ENCODE measurements at places on chromosomes 4 and X. TPM values are rescaled to one million over a fixed set of nuclear protein-coding genes. Genes with fewer than 3 reads are reported as not detected.

DNA sequence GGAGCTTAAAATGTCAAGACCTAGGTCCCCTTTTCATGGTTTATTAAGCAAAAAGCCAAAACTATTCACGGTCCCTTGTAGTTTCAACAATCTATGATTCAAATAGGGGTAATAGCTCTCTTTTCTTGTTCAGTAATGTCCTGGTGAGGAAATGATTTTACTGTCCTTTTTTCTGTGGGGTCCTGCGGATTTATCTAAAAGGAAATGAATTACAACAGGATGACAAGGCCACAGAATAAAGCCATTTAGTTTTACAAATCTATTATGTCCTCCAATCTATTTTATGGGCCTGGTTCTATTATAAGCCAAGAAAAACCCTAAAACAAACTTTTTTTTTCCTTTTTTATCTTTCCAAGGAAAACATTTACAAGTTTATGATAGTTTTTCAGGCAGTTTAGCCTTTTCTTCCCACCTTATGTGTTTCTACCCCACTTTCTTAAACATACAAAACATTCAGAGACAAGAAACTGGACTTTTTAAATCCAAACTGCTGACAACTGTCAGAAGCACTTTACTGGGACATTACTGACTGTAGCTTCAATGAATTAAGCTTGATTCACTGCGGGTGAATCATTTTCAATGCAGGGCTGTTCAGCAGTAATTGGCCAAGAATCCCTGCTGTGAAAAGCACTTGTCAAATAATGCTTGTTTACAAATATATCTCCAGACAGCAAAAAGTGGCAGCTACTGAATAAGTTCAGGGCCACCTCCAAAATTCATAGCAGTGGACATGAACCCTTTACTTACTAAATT, 4.3 kb downstream of the EPHA5 start:
- H3K36me3 ChIP-seq: no peaks in the 10 kb centered on the region
- H3K27me3 ChIP-seq: no peaks in the 10 kb centered on the region
- no peak overlapping the region for H3K4me3 ChIP-seq
- no peak for DNase-seq
- H3K27ac ChIP-seq: no peak overlapping the region

DNA sequence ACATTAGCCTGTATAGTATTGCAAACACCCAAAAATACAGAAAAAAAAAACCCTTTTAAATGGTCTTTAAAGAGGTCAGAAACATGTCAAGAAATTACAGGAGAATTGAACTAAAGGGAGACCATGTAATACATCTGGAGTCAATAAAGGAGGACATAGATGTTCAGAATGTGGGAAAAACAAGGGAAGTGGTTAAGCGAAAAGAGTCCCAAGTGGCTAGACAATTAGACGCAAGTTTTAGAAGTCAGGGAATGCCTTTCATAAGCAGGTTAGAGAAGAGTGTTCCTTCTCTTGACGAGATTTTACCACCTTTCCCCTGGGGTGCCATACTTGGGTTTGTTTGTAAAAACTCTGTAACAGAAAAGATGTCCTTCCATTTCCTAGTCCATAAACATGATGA, 7.8 kb downstream of the LNX1 start:
- H3K4me1 ChIP-seq: no peaks in the 10 kb centered on the region
- no peak for DNase-seq
- H3K27me3 ChIP-seq: no peaks in the 10 kb centered on the region
- H3K27ac ChIP-seq: no peak overlapping the region
- no peaks in the 10 kb centered on the region for H3K36me3 ChIP-seq
- no peak overlapping the region for H3K4me3 ChIP-seq

GRCh38 chrX:39426101-39426500, 624.8 kb downstream of the MID1IP1 start:
- DNase-seq: no peak
- H3K4me3 ChIP-seq: no peak overlapping the region
- H3K27me3 ChIP-seq: no peaks in the 10 kb centered on the region
- H3K27ac ChIP-seq: no peak overlapping the region
- H3K4me1 ChIP-seq: no peaks in the 10 kb centered on the region

DNA sequence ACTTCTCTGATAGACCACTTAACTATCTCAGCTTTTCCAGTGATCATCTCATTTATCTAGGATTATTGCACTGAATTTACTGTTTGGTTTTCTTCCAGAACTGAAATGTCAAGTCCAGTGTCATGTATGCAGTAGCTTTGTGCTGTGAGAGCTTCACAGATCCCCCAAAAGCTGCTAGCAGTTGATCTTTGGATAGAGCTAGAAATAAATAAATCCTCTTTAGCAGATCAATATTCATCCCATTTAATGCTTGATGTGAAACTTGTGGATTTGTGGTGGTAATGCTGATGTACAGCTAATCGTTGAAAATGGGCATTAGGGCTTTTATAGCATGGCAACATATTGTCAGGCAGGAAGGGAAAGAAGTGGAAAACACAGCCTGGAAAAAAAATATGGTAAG, 509.6 kb upstream of the FAM241A start:
- H3K4me1 ChIP-seq: no peaks in the 10 kb centered on the region
- H3K27me3 ChIP-seq: no peaks in the 10 kb centered on the region
- H3K4me3 ChIP-seq: no peak overlapping the region
- DNase-seq: no peak

- H3K27me3 ChIP-seq: no peaks in the 10 kb centered on the region
- H3K36me3 ChIP-seq: no peaks in the 10 kb centered on the region
- no peak overlapping the region for H3K27ac ChIP-seq
- H3K4me1 ChIP-seq: peaks cover 28% of the 10 kb centered on the region
- DNase-seq: no peak
- H3K4me3 ChIP-seq: no peak overlapping the region
Observed at GRCh38 chr4:41185614-41186592, 28.4 kb downstream of the APBB2 start.

DNA sequence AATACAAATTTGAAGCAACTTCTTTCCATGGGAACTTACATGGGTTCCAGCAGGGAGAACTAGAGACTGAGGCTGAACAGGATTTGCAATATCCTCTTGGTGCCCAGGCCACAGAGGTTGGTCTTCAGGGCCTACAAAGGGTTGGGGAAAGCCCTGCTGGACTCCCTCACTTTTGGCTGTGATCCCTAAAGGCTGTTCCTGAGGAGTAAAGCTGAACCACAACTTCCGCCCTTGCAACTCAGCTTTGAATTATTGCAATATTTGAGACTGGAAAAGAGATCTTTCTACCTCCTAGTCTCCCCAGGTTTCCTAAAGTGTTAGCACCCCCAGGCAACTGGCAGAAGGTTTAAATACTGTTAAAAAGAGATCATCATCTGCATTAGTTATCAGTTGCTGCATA, 26.9 kb downstream of the DCHS2 start:
- no peak overlapping the region for H3K4me3 ChIP-seq
- no peak for DNase-seq
- H3K4me1 ChIP-seq: no peaks in the 10 kb centered on the region
- no peak overlapping the region for H3K27ac ChIP-seq
- H3K27me3 ChIP-seq: no peaks in the 10 kb centered on the region

DNA sequence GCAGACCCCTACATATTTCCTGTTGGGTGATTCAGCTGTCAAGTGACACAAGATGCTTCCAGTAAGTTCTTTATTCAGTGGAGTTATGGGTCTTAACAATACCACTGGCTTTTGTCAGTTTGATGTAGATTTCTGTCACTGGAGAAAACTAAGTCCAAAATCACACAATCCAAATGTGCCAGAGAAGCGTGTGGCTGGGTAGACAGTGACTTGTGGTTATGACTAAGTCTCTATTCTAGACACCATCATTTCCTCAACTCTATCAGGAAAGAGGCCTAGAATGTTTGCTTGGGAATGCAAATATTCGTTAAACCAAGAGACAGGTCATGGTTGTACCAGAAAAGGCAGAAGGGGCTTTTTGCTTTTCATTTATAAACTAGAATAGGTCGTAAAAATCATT, 54.4 kb upstream of the HS3ST1 start:
- no peaks in the 10 kb centered on the region for H3K36me3 ChIP-seq
- H3K27me3 ChIP-seq: no peaks in the 10 kb centered on the region
- H3K4me3 ChIP-seq: no peak overlapping the region
- DNase-seq: no peak
- H3K4me1 ChIP-seq: no peaks in the 10 kb centered on the region
- H3K27ac ChIP-seq: no peak overlapping the region

DNA sequence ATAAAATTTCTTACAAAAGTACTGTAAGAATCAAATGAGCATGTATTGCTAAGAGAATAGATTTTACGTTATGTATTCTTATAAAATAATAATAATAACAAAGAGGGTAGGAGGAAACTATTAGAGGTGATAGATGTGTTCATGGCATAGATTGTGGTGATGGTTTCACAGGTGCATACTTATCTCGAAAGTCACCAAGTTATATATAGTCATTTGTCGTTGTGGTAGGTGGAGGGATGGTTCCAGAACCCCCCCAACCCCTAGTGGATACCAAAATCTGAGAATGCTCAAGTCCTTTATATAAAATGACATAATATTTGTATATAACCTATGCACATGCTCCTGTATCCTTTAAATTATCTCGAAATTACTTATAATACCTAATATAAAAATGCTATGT, 36.7 kb upstream of the H2AZ1 start:
- H3K4me3 ChIP-seq: no peak overlapping the region
- no peaks in the 10 kb centered on the region for H3K4me1 ChIP-seq
- DNase-seq: no peak
- H3K27me3 ChIP-seq: no peaks in the 10 kb centered on the region
- no peaks in the 10 kb centered on the region for H3K36me3 ChIP-seq
- H3K27ac ChIP-seq: no peak overlapping the region

RIPPLY1 gene
- total RNA-seq: not detected

DNA sequence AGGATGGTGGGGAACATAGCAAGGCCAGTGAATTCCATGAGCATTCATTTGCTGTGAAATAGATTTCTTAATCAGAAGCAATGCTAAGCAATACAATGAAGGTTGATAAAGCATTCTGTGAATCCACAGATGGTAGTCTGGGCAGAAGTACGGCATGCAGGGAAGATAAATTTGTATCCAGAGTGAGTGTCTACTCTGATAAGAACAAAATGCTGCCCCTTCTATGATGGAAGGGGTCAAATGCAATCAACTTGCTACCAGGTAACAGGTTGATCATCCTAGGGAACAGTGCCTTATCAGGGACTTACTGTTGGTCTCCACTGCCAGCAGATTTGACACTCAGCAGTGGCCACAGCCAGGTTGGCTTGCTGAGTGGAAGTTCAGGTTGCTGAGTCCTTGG, 189.4 kb downstream of the MAB21L2 start:
- H3K36me3 ChIP-seq: no peaks in the 10 kb centered on the region
- no peak overlapping the region for H3K4me3 ChIP-seq
- DNase-seq: no peak
- no peaks in the 10 kb centered on the region for H3K4me1 ChIP-seq
- no peaks in the 10 kb centered on the region for H3K27me3 ChIP-seq
- H3K27ac ChIP-seq: no peak overlapping the region

DNA sequence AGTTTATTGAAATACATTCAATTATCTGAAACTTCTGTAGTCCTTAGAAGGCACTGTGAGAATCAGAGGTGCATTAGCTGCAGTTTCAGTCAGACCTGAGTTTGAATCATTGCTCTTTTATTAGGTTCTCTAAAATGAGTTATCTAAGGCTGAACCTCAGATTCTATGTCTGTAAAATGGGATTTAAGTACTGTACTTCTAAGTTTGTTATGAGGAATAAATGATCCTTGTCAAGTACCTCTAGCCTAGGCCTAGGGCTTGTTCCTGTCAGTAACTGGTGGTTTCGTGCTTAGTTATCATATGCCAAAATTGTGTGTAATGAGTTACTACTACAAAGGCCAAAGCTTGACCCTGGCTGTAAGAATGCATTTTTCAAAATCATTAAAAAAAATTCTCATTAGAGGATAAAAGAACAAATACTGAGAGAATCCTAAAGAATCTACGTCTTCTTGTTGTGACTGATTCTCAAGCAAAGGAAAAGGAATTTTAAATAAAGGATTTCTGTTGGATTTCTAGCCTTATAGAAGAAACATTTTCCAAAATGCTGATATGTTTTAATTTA, 65.8 kb downstream of the SLIT2 start:
- H3K27ac ChIP-seq: no peak overlapping the region
- no peaks in the 10 kb centered on the region for H3K4me1 ChIP-seq
- no peak for DNase-seq
- no peak overlapping the region for H3K4me3 ChIP-seq
- no peaks in the 10 kb centered on the region for H3K27me3 ChIP-seq

CTAG1B gene
- total RNA-seq: not detected

DNA sequence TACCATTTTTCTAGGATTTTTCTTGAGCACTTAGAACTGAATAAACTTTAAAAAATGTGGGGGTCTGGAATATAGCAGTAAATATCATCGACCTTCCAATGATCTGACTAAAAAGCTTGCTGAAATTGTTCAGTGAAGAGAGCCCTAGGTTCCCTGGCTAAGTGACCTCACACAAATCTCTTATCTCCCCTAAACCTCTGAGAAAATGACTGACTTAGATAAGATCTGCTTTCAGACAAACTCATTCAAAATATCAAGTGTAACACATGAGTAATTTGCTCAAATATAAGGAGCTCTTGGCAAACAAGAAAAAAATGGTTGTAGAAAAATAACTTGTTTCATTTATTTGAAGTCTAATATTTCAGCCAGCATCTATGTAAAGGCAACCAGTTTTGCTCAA, 441.7 kb upstream of the SLIT2 start:
- H3K27ac ChIP-seq: no peak overlapping the region
- H3K36me3 ChIP-seq: no peaks in the 10 kb centered on the region
- no peaks in the 10 kb centered on the region for H3K27me3 ChIP-seq

DNA sequence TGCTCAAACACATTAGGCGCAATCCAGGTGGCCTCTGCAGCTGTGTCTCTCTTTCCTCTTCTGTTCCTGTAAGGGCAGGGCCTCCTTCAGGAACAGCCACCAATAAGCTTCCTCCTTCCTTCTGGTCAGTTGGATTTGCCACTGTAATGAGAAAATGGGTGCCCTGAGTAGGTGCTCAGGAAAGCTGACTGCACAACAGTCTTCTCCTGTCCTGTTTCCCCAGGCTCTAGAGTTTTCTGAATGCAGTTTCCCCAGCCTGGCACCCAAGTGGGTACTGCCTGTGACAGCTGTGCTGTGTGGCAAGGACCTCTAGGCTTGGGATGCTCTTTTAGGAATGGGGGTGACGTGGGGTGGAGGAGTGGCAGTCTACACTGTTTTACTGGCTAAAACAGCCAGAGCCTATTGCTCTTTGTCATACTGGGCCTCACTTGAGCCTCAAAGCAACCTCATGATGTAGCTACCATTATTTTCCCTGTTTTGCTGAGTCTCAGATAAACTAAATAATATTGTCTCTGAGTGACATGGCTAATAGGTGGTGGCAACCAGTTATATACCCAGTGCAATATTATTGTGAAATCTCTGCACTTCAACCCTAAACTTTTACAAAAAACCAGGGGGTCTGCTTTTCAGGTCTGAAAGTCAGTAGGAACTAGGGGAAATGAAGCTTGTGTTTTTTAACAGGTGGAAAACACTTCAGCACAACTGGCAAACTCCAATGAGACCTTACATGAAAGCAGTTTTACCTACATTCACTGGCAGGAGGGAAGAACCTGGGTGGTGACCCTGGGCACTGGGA, 1.2 kb downstream of the CXCL2 start:
- no peaks in the 10 kb centered on the region for H3K27me3 ChIP-seq
- DNase-seq: no peak
- peaks cover 8% of the 10 kb centered on the region for H3K4me1 ChIP-seq
- H3K27ac ChIP-seq: peak overlapping the region; percentile 71

ESX1 gene
- total RNA-seq: not detected

- no peak overlapping the region for H3K4me3 ChIP-seq
- H3K4me1 ChIP-seq: no peaks in the 10 kb centered on the region
- DNase-seq: no peak
- no peaks in the 10 kb centered on the region for H3K27me3 ChIP-seq
Observed at GRCh38 chr4:22672944-22673343, 19.8 kb upstream of the GBA3 start.

RTL3 gene
- total RNA-seq: not detected

CYP2U1 gene
- total RNA-seq: 19.6 TPM

GRCh38 chrX:154486396-154487207, at the start of gene UBL4A:
UBL4A (minus strand) TSS chrX:154486615; CDS start chrX:154486584, 31 bp downstream.
- no peaks in the 10 kb centered on the region for H3K36me3 ChIP-seq
- peak within 1 kb of the TSS; percentile 85 for H3K27ac ChIP-seq
- H3K4me1 ChIP-seq: peaks cover 29% of the 10 kb centered on the region
- H3K4me3 ChIP-seq: peak within 1 kb of the TSS; percentile 67
- no peak for DNase-seq
- H3K27me3 ChIP-seq: no peaks in the 10 kb centered on the region

Data from vagina (tissue), 2 donors.